ENCODE measurements at places on chromosomes 2 and 18. TPM values are rescaled to one million over a fixed set of nuclear protein-coding genes. Genes with fewer than 3 reads are reported as not detected.

- H3K27me3 ChIP-seq, result no peaks in the 10 kb centered on the region
- H3K4me3 ChIP-seq, result no peak overlapping the region
- no peaks in the 10 kb centered on the region for H3K36me3 ChIP-seq
These were observed 61.1 kb downstream of the MEIS1 start for GRCh38 chr2:66495788-66496640.

DNA sequence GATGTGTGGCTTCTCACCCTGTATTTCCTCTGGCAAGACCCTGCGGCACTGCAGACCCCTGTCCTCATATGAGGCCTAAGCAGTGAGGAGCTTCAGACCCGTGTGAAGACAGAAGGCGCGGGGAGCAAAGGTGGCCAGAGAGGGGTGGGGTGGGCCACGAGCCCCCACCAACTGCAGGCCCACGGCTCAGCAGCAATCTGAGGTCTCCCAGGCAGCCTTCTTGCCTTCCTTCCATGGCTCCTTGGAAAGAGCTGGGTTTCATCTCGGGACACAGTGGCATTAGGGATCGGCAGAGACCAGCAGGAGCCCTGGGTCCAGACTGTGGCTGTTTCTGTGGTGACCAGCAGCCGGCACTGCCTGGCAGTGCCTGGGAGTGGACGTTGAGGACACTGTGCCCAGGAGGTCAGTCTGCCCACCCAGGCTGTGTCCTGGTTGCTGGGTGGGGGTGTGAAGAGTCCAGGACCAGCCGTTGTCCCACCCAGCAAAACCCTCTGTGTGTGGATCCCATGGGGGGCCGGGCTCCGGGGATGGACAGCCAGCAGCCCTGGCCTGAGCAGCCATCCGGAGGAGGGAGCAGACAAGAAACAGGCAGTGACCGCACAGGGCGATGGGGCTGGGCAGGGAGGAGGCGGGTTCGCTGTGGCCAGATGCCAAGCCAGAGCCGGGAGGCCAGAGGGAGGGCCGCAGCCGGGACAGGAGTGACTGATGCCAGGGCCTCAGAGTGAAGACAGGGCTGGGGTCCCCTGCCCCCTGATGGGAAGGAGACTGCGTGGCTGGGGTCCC, 73.8 kb downstream of the RRM2 start:
- DNase-seq, result no peak
- no peak overlapping the region for H3K4me3 ChIP-seq
- peaks cover 3% of the 10 kb centered on the region for H3K4me1 ChIP-seq
- H3K27me3 ChIP-seq, result no peaks in the 10 kb centered on the region
- no peaks in the 10 kb centered on the region for H3K36me3 ChIP-seq
- H3K27ac ChIP-seq, result no peak overlapping the region

GRCh38 chr2:176129813-176130146, 275 bp downstream of the HOXD8 start:
- H3K27ac ChIP-seq, result no peak overlapping the region
- H3K27me3 ChIP-seq, result peaks cover 96% of the 10 kb centered on the region
- peak overlapping the region; percentile 10 for H3K4me3 ChIP-seq
- DNase-seq, result no peak
- H3K4me1 ChIP-seq, result peaks cover 4% of the 10 kb centered on the region
- H3K36me3 ChIP-seq, result no peaks in the 10 kb centered on the region

Gene IER3IP1
- total RNA-seq, result 12.9 TPM

Gene ST8SIA5
- total RNA-seq, result not detected

Gene LOXHD1
- total RNA-seq, result 2.7 TPM
